SJSA1 (cell line): ENCODE measurements at places on chromosomes 4 and X. TPM values are rescaled to one million over a fixed set of nuclear protein-coding genes. Genes with fewer than 3 reads are reported as not detected.
A peak's percentile ranks its signal among the peaks of the same experiment; 100 is the strongest.

- H3K36me3 ChIP-seq: no peaks in the 10 kb centered on the region
- no peaks in the 10 kb centered on the region for H3K4me1 ChIP-seq
- no peak for DNase-seq
- H3K4me3 ChIP-seq: no peak overlapping the region
- no peaks in the 10 kb centered on the region for H3K27me3 ChIP-seq
Measured at GRCh38 chr4:105751718-105752299, 43.2 kb downstream of the GSTCD start.

DNA sequence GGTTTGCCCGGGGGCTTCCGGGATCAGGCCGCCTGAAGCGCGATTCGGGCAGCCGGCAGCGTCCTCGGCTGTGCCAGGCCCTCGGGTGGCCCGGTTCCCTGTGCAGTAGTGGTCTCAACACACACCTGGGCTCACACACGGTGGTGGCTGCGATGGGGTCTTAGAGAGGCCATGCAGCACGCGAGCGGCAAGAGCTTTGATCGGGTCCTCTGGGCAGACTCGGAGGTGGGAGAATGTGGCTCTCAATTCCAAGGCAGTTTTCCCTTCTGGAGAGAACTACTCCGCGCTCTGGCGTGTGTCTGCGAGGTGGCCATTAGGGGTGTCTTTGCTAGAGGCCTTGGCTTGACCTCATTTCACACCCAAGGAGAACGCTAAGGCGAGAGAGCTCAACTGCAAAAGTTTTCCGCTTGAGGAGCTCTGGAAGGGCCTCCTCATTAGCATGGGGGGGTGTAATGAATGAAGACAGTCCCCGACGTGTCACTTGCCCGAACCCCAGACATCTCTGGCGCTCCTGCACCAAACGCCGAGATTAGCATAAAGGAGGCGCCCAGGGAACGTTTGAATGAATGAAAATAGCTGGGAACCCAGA lies 771 bp upstream of the RBPJ start:
- peak overlapping the region; percentile 54 for H3K4me3 ChIP-seq
- peak overlapping the region; percentile 88 for H3K27ac ChIP-seq
- H3K36me3 ChIP-seq: no peaks in the 10 kb centered on the region

DNA sequence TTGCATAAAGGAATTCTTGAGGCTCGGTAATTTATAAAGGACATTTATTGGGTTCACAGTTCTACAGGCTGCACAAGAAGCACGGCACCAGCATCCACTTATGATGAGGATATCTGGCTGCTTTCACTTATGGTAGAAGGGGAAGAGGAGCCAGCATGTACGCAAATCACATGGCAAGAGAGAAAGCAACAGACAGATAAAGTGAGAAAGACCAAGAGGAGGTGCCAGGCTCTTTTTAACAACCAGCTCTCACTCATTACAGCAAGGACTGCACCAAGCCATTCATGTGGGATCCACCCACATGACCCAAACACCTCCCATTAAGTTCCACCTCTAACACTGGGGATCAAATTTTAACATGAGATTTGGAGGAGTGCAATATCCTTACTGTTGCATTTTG lies 1198.2 kb downstream of the ADGRL3 start:
- no peak overlapping the region for H3K27ac ChIP-seq
- no peak overlapping the region for H3K4me3 ChIP-seq
- H3K36me3 ChIP-seq: no peaks in the 10 kb centered on the region
- DNase-seq: no peak
- no peaks in the 10 kb centered on the region for H3K4me1 ChIP-seq
- no peaks in the 10 kb centered on the region for H3K27me3 ChIP-seq

- no peaks in the 10 kb centered on the region for H3K27me3 ChIP-seq
- DNase-seq: no peak
- peaks cover 50% of the 10 kb centered on the region for H3K36me3 ChIP-seq
- no peak overlapping the region for H3K4me3 ChIP-seq
- 0 out of 2 replicates have a peak, but pooled peaks cover 3% of the 10 kb centered on the region for H3K4me1 ChIP-seq
Measured at GRCh38 chrX:115650449-115650848, 89.5 kb downstream of the PLS3 start.

DNA sequence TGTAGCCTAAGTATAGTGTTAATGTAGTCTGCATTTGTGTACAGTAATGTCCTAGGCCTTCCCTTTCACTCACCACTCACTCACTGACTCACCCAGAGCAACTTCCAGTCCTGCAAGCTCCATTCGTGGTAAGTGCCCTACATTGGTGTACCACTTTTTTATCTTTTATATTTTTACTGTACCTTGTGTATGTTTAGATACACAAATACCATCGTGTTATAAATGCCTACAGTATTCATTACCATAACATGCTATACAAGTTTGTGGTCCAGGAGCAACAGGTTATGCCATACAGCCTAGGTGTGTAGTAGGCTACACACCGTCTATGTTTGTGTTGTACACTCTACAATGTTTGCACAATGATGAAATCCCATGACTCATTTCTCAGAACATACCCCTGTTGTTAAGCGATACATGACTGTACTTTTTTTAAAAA lies 15.4 kb downstream of the TSPAN5 start:
- no peak overlapping the region for H3K4me3 ChIP-seq
- H3K36me3 ChIP-seq: no peaks in the 10 kb centered on the region
- H3K4me1 ChIP-seq: peaks cover 10% of the 10 kb centered on the region
- no peaks in the 10 kb centered on the region for H3K27me3 ChIP-seq
- no peak overlapping the region for H3K27ac ChIP-seq

DNA sequence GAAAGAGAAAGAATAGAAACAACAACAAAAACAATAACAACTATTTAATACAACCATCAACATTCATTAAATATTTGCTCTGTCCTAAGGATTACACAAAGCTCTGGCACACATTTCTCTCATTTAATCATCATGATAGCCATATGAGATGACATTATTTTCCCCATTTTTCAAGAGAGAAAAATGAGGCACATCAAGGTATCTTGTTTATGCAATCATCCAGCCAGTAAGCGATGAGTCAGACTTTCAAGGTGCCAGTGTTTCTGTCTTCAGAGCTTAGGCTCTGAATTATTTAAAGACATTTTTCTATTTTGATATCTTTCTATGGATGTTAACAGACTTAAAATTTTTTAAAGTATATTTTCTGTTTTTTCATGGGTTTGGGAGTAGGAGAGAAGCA lies 541.8 kb upstream of the SMIM31 start:
- DNase-seq: no peak
- H3K4me3 ChIP-seq: no peak overlapping the region
- H3K27me3 ChIP-seq: no peaks in the 10 kb centered on the region
- H3K36me3 ChIP-seq: no peaks in the 10 kb centered on the region

DNA sequence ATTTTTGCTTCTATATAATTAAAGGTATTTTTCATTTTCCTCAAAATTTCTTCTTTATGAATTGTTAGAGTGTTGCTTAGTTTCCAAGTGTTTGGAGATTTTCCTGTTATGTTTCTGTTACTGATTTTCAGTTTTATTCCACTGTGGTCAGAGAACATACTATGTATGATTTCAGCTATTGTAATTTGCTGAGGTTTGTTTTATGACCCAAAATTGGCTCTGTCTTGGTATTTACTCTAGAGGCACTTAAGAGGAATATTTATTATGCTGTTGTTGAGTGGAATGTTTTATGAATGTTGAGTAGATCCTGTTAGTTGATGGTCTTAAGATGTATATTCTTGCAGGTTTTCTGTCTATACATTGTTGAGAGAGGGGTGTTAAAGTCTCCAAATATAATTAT lies 263.5 kb downstream of the PABPC4L start:
- H3K36me3 ChIP-seq: no peaks in the 10 kb centered on the region
- no peak overlapping the region for H3K27ac ChIP-seq
- no peaks in the 10 kb centered on the region for H3K27me3 ChIP-seq
- no peak overlapping the region for H3K4me3 ChIP-seq
- no peak for DNase-seq

DNA sequence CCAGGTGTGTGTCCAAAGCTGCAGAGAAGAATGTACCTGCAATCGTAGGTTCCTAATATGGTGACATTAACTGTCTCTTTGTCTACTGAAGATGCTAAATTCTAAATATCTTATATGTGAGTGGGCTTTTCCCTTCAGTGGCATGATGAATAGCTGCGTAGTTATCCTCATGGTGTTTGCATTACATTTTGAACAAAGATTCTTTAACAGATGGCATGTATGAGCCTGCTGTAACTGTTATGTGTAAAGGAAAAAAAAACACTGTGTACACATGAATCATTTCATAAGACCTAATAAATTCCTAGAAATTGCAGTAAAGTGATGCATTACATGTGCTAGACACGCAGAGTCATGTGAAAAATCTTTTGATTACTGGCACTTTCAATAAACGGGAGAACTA lies 288.0 kb downstream of the SH2D1A start:
- no peaks in the 10 kb centered on the region for H3K27me3 ChIP-seq
- H3K27ac ChIP-seq: no peak overlapping the region
- H3K4me3 ChIP-seq: no peak overlapping the region
- H3K36me3 ChIP-seq: no peaks in the 10 kb centered on the region
- no peak for DNase-seq
- no peaks in the 10 kb centered on the region for H3K4me1 ChIP-seq

GRCh38 chr4:165991325-165992180 lies 118.5 kb downstream of the TLL1 start:
- H3K27me3 ChIP-seq: no peaks in the 10 kb centered on the region
- H3K36me3 ChIP-seq: no peaks in the 10 kb centered on the region
- H3K4me3 ChIP-seq: no peak overlapping the region
- DNase-seq: no peak
- no peaks in the 10 kb centered on the region for H3K4me1 ChIP-seq

GRCh38 chrX:683576-683975 lies 53.0 kb downstream of the SHOX start:
- DNase-seq: no peak
- no peaks in the 10 kb centered on the region for H3K4me1 ChIP-seq
- H3K27me3 ChIP-seq: no peaks in the 10 kb centered on the region
- H3K36me3 ChIP-seq: no peaks in the 10 kb centered on the region

GRCh38 chr4:82215039-82215438 lies 158.8 kb downstream of the HNRNPD start:
- peaks cover 3% of the 10 kb centered on the region; the same call in 1 of the 2 replicates for H3K27me3 ChIP-seq
- H3K4me1 ChIP-seq: no peaks in the 10 kb centered on the region
- no peak overlapping the region for H3K27ac ChIP-seq
- H3K4me3 ChIP-seq: no peak overlapping the region
- H3K36me3 ChIP-seq: no peaks in the 10 kb centered on the region

- no peak overlapping the region for H3K4me3 ChIP-seq
- DNase-seq: no peak
- no peaks in the 10 kb centered on the region for H3K27me3 ChIP-seq
- H3K36me3 ChIP-seq: no peaks in the 10 kb centered on the region
- H3K4me1 ChIP-seq: no peaks in the 10 kb centered on the region
- no peak overlapping the region for H3K27ac ChIP-seq
Measured at GRCh38 chrX:110304884-110305283, 13.0 kb downstream of the AMMECR1 start.

DNA sequence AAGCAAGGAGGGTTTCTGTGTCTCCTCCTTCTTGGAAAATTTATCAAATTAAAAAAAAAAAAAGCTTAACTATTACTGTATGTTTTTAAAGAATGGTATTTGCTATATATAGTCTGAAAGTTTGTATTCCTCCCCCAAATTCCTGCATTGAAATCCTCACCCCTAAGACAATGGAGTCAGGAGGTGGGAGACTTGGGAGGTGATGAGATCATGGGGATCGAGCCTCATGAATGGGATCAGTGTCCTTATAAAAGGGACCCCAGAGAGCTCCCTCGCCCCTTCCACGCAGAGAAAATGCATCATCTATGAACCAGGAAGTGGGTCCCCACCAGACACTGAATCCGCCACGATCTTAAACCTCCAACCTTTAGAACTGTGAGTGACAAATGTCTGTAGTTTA lies 50.1 kb downstream of the DHRSX start:
- H3K4me3 ChIP-seq: no peak overlapping the region
- DNase-seq: no peak
- no peak overlapping the region for H3K27ac ChIP-seq
- no peaks in the 10 kb centered on the region for H3K36me3 ChIP-seq
- H3K27me3 ChIP-seq: no peaks in the 10 kb centered on the region

DNA sequence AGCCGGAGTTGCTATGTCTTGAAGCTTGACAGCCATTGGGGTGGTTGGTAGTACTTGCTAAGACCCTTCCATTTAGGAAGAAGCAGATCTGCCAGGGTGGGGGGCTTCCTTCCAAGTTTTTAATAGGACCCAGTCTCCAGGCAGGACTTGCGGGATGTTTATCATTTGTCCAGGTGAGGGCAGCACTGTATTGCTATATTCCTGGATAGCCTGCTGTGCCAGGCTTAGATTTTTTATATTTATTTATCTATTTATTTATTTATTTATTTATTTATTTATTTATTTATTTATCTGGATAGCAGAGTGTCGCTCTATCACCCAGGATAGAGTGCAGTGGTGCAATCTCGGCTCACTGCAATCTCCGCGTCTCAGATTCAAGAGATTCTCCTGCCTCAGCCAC lies 87.4 kb upstream of the CT45A1 start:
- no peaks in the 10 kb centered on the region for H3K27me3 ChIP-seq
- no peaks in the 10 kb centered on the region for H3K36me3 ChIP-seq
- no peak for DNase-seq
- no peaks in the 10 kb centered on the region for H3K4me1 ChIP-seq
- no peak overlapping the region for H3K4me3 ChIP-seq

- DNase-seq: no peak
- H3K27ac ChIP-seq: peak overlapping the region; percentile 11; the same call in 1 of the 2 replicates
Measured at GRCh38 chr4:41613386-41613785, 75.4 kb downstream of the LIMCH1 start.

ZNF711 gene
- total RNA-seq: 9.3 and 11.4 TPM in 2 replicates

SLC16A2 gene
- total RNA-seq: 11.9 and 14.1 TPM in 2 replicates

IDUA gene
- total RNA-seq: 1.4 and 2.4 TPM in 2 replicates

NKX6-1 gene
- 2.5 and 3.3 TPM in 2 replicates for total RNA-seq

IL2 gene
- total RNA-seq: not detected in 2 replicates

ADGRG2 gene
- total RNA-seq: 0.11 TPM in 1 of 2 replicates, not detected in the other
